NCI-H460 (cell line): ENCODE measurements at places on chromosomes 16 and 17. TPM values are rescaled to one million over a fixed set of nuclear protein-coding genes. Genes with fewer than 3 reads are reported as not detected.

Gene TPSG1
- total RNA-seq = not detected in 2 replicates

Gene ASB16
- not detected in 2 replicates for total RNA-seq

Gene IL17C
- not detected in 2 replicates for total RNA-seq

Gene VMO1
- not detected in 2 replicates for total RNA-seq

Gene NPIPA2
- 2.7 and 3.7 TPM in 2 replicates for total RNA-seq

Gene TBC1D3E
- total RNA-seq = not detected in 2 replicates

Gene MFAP4
- not detected in 2 replicates for total RNA-seq

Gene DNAI2
- not detected in 2 replicates for total RNA-seq

Gene PIK3R5
- 0.35 TPM in 2 replicates for total RNA-seq

Gene IGF2BP1
- 0.09 and 0.15 TPM in 2 replicates for total RNA-seq

Gene SMIM5
- 0.02 TPM in 1 of 2 replicates, not detected in the other for total RNA-seq

Gene CMTM1
- 1.7 and 3.2 TPM in 2 replicates for total RNA-seq

Gene AMDHD2
- 9.5 and 11.4 TPM in 2 replicates for total RNA-seq

Gene VTN
- total RNA-seq = 7.1 and 7.6 TPM in 2 replicates

Gene HEATR9
- total RNA-seq = not detected in 2 replicates

Gene MIEN1
- total RNA-seq = 72.4 and 79.9 TPM in 2 replicates

Gene SLC47A1
- 25.6 and 29.6 TPM in 2 replicates for total RNA-seq

Gene EIF3CL
- 31.7 and 52.1 TPM in 2 replicates for total RNA-seq

Gene HOXB3
- total RNA-seq = 1.4 and 5.3 TPM in 2 replicates

Gene GRB7
- total RNA-seq = 1.7 TPM in 2 replicates

Gene ADAM11
- total RNA-seq = 0.75 and 0.94 TPM in 2 replicates

Gene PRDM7
- not detected in 2 replicates for total RNA-seq

Gene PYY
- total RNA-seq = not detected in 2 replicates

Gene CX3CL1
- total RNA-seq = not detected in 2 replicates

Gene CEP131
- 5.2 TPM in 2 replicates for total RNA-seq

Gene LRRC46
- total RNA-seq = 0.20 TPM in 1 of 2 replicates, not detected in the other

Gene CBX2
- 23.7 and 26.8 TPM in 2 replicates for total RNA-seq

Gene EZH1
- total RNA-seq = 21.0 and 33.8 TPM in 2 replicates

Gene GAS2L2
- total RNA-seq = not detected in 2 replicates

Gene CA7
- total RNA-seq = not detected in 2 replicates

Gene P2RX1
- not detected in 2 replicates for total RNA-seq

Gene SLC5A10
- total RNA-seq = not detected in 2 replicates
